Stimulated activated CD4-positive, alpha-beta T cell treated with anti-CD3 and anti-CD28 coated beads, TNF-alpha, amount 100 ng/mL, for 1 hour (primary cell): ENCODE measurements at places on chromosomes 6 and 20.

- no peak for DNase-seq
These were observed 101.0 kb downstream of the LCA5 start for GRCh38 chr6:79436241-79436640.

GRCh38 chr6:16095180-16095579, 33.7 kb upstream of the MYLIP start:
- DNase-seq, result no peak

- no peak for DNase-seq
These were observed 171.7 kb upstream of the LAMP5 start for GRCh38 chr20:9342651-9343050.

- DNase-seq, result no peak
These were observed 112.6 kb downstream of the CDC5L start for GRCh38 chr6:44500074-44500473.
